ENCODE measurements at places on chromosomes 7 and 10.
A peak's percentile ranks its signal among the peaks of the same experiment; 100 is the strongest.

DNA sequence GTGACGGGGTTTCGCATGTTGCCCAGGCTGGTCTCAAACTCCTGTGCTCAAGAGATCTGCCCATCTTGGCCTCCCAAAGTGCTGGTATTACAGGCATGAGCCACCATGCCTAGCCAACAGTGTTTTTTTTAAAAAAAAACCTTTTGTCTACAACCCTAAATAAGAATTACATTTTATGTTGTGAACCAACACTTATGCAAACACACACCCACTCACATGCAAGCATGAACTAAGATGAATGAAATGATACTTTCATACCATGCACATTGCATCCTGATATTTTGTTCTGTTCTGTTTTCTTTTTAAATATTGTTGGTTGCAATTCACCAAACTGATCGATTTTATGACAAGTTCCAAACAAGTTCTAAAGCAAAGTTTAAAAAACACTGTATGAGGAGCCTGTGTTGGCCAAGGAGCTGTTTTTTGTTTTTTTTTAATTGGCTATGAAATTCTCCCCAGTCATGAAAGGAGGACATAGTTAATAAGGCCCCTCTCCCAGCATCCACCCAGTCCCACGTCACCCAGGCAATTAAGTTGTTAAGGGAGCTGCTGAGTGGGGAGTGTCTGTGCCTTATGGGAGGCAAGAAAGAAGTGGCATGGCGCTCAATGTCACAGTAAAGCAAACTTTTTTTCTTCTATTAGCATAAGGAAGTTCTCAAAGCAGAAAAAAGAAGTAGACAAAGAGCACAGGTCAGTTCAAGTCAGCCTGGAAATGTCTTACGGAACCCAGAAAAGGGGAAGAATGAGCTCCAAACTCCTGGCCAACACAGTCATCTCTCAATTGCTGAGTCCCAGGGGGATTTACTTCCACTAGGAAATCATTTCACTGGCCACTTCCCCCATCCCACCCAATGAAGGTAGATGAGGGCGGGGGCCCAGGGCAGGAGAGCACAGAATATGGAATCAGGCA lies 50.1 kb downstream of the NOD1 start:
- peaks cover 13% of the 10 kb centered on the region for H3K36me3 ChIP-seq
- no peaks in the 10 kb centered on the region for H3K27me3 ChIP-seq
- H3K27ac ChIP-seq, result no peak overlapping the region
- no peak overlapping the region for H3K4me3 ChIP-seq

DNA sequence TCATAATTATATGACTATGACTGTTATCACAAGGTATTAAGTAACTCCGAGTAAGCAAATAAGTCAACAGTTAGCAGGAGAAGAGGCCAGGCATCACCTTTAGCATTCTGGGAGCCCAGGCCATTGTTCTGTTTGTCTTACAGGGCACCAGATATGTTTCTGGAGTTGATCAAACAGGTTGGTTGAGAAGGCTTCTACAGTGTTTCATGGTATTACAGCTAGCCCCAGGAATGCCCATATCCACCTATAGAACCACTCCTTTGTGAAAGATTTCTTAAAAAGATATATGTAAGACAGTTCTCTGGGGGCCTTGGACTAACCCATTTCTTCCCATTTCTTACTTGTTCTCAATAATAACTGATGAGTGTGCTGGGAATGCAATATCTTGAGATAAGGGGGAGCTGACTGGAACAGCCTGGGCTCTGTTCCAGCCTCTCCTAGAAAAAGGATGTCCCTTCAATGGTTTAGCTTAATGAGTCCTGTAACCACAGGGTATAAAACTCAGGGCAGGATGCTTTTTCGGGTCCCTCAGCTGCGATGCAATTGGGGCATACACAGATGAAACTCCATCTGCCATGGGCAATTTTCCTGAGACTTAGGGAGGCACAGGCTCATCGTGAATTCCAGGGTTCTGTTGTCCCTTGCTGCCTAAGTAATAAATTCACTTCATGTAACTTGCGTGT lies 286.4 kb downstream of the BAMBI start:
- H3K27me3 ChIP-seq, result no peaks in the 10 kb centered on the region
- no peaks in the 10 kb centered on the region for H3K4me1 ChIP-seq
- H3K36me3 ChIP-seq, result no peaks in the 10 kb centered on the region
- H3K27ac ChIP-seq, result no peak overlapping the region

GRCh38 chr10:20970044-20970443 lies 72.9 kb upstream of the NEBL start:
- DNase-seq, result no peak
- H3K27ac ChIP-seq, result no peak overlapping the region
- no peaks in the 10 kb centered on the region for H3K27me3 ChIP-seq
- no peaks in the 10 kb centered on the region for H3K4me1 ChIP-seq
- H3K36me3 ChIP-seq, result no peaks in the 10 kb centered on the region

GRCh38 chr7:6530626-6531491 lies 20.4 kb downstream of the GRID2IP start:
- H3K4me1 ChIP-seq, result peaks cover 13% of the 10 kb centered on the region
- peak overlapping the region; percentile 76 for H3K4me3 ChIP-seq
- H3K36me3 ChIP-seq, result no peaks in the 10 kb centered on the region
- H3K27ac ChIP-seq, result peak overlapping the region; percentile 31
- peaks cover 81% of the 10 kb centered on the region for H3K27me3 ChIP-seq

- H3K27ac ChIP-seq, result no peak overlapping the region
- no peaks in the 10 kb centered on the region for H3K36me3 ChIP-seq
- peaks cover 3% of the 10 kb centered on the region for H3K4me1 ChIP-seq
- no peaks in the 10 kb centered on the region for H3K27me3 ChIP-seq
- no peak for DNase-seq
Measured at GRCh38 chr7:133845005-133845404, 282.1 kb upstream of the LRGUK start.

- DNase-seq, result no peak
- no peaks in the 10 kb centered on the region for H3K27me3 ChIP-seq
- no peaks in the 10 kb centered on the region for H3K4me1 ChIP-seq
- no peak overlapping the region for H3K4me3 ChIP-seq
- no peaks in the 10 kb centered on the region for H3K36me3 ChIP-seq
Measured at GRCh38 chr10:96450529-96451207, 63.1 kb downstream of the TLL2 start.

- DNase-seq, result no peak
- H3K4me3 ChIP-seq, result peak within 1 kb of the TSS; percentile 38
- peak within 1 kb of the TSS; percentile 95 for H3K27ac ChIP-seq
- no peaks in the 10 kb centered on the region for H3K36me3 ChIP-seq
- H3K27me3 ChIP-seq, result peaks cover 6% of the 10 kb centered on the region
Measured at GRCh38 chr7:151439855-151440798, at the start of gene CRYGN. CRYGN (minus strand) TSS chr7:151440141; CDS start chr7:151439917, 224 bp downstream.

DNA sequence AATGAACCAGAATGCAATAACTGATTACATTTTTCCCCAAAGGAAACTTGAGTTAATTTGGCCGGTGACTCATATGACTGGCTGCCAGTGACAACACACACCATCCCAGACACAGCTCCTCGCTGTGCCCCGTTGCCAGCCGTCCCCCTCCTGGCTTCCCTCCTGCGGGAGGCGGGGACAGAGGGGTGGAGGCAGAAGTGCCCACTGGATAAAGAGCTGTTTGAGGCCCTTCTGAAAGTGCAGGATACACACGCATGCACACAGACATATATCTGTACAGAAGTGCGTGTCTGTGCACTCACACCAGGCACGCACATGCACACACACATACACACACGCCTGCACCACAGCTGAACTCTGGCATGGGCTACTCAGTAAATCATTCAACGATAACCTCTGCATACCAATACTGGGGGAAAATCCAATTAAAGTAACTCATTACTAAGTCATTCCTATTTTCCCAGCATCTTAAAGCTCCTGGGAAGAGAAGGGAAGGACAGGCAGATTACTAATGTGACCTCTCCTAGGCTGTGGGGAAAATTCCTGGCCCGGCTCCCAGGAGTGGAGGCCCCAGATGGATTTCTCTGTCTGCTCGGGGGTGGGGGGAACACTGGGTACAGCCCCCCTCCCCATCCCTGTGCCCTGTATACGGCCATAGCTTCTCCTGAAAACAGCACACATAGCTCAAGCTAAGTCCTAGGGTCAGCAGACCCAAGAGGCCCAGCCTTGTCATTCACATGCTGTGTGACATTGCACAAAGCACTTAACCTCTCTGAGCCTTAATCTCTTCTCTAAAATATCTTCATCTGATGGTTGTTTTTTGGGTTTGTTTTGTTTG lies 52.3 kb upstream of the MYL10 start:
- DNase-seq, result no peak
- H3K27ac ChIP-seq, result no peak overlapping the region
- H3K27me3 ChIP-seq, result no peaks in the 10 kb centered on the region
- no peak overlapping the region for H3K4me3 ChIP-seq

DNA sequence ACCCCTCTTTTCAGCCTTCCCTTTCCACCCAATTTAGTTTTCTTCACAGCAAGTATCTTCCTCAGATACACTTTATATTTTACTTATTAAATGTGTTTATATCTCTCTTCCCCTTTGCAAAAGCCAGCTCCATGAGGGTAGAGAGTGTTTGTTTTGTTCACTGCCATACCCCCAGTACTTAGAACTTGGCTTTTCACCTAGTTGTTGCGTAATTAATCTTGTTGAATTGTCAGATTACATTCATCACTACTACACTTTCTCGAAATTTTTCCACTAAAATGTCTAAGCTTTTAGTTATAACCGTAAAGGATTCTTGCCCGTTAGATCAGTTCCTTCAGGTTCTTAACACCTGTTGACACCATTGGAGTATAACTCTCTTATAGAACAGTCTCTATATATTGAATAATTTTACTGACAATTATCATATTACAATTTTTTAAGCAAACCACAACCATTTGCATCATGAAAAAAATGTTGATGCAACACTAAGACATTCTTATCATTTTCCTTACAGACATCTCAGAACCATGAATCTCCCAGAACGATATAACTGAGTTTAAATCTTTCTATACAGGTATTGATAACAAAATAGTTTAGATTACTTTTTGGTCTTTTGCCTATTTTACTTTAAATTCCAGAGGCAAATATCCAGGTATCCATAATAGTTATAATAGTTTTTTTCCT lies 29.9 kb downstream of the VWDE start:
- no peak overlapping the region for H3K4me3 ChIP-seq
- no peak for DNase-seq
- no peaks in the 10 kb centered on the region for H3K36me3 ChIP-seq
- no peaks in the 10 kb centered on the region for H3K4me1 ChIP-seq

- no peaks in the 10 kb centered on the region for H3K4me1 ChIP-seq
- no peak for DNase-seq
- H3K27ac ChIP-seq, result no peak overlapping the region
- no peak overlapping the region for H3K4me3 ChIP-seq
Measured at GRCh38 chr10:123721441-123722049, 55.4 kb downstream of the GPR26 start.

GRCh38 chr7:101913851-101914250 lies 96.4 kb downstream of the CUX1 start:
- H3K4me1 ChIP-seq, result peaks cover 34% of the 10 kb centered on the region
- DNase-seq, result no peak
- peaks cover 45% of the 10 kb centered on the region for H3K36me3 ChIP-seq
- H3K27ac ChIP-seq, result no peak overlapping the region

DNA sequence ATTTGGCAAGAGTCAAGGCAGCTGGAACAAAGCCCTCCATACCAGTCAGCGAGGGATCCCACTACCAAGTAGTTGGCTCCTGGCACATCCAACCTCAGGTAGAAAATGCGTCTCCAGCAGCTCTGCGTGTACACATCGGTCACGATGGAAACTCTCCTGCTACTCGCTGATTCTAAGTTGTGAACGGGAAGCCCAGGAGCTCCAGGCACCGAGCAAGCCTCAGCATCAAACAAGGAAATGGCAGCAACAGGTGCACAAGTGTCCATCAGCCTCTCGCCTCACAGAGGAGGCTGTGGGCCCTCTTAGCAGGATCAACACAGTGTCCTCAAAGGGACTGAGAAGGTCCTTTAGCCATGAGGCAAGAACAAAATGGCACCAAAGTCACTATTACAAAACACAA lies 127.0 kb downstream of the TCERG1L start:
- H3K27me3 ChIP-seq, result no peaks in the 10 kb centered on the region
- no peaks in the 10 kb centered on the region for H3K36me3 ChIP-seq
- no peak for DNase-seq
- no peak overlapping the region for H3K27ac ChIP-seq
- no peaks in the 10 kb centered on the region for H3K4me1 ChIP-seq

- H3K27me3 ChIP-seq, result no peaks in the 10 kb centered on the region
- H3K4me3 ChIP-seq, result no peak overlapping the region
- H3K27ac ChIP-seq, result no peak overlapping the region
- no peak for DNase-seq
Measured at GRCh38 chr7:30476459-30477145, 2.0 kb downstream of the NOD1 start.

DNA sequence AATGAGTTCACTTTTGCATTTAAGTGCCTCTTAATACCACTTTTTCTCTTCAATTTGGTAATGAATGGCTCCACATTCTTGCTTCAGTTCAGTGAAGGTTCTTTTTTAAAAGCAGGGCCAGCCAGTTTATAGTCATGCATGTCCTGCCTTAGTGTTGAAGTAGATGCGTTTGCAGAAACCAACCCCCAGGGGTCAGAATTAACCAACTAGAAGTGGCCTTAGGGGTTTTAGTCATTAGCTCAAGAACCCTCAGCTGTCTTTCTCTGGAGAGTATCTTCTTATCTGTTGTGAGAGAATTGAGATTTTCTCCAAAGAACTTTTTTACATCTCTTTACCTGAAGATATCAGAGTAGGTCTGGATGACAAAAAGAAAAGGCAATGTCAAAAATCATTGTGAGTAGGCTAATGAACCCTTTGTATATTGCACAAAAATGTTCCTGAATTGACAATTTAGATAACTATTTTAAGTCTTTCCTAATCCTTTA lies 82.2 kb downstream of the PIK3CG start:
- H3K27me3 ChIP-seq, result no peaks in the 10 kb centered on the region
- H3K4me3 ChIP-seq, result no peak overlapping the region
- H3K27ac ChIP-seq, result no peak overlapping the region
- no peaks in the 10 kb centered on the region for H3K4me1 ChIP-seq

- H3K4me1 ChIP-seq, result no peaks in the 10 kb centered on the region
- H3K27me3 ChIP-seq, result no peaks in the 10 kb centered on the region
- no peak overlapping the region for H3K4me3 ChIP-seq
- H3K36me3 ChIP-seq, result no peaks in the 10 kb centered on the region
- H3K27ac ChIP-seq, result no peak overlapping the region
Measured at GRCh38 chr7:85074016-85074415, 112.8 kb downstream of the SEMA3D start.

GRCh38 chr10:74754381-74754821 lies 72.0 kb upstream of the KAT6B start:
- no peaks in the 10 kb centered on the region for H3K36me3 ChIP-seq
- H3K27me3 ChIP-seq, result no peaks in the 10 kb centered on the region
- no peak for DNase-seq

DNA sequence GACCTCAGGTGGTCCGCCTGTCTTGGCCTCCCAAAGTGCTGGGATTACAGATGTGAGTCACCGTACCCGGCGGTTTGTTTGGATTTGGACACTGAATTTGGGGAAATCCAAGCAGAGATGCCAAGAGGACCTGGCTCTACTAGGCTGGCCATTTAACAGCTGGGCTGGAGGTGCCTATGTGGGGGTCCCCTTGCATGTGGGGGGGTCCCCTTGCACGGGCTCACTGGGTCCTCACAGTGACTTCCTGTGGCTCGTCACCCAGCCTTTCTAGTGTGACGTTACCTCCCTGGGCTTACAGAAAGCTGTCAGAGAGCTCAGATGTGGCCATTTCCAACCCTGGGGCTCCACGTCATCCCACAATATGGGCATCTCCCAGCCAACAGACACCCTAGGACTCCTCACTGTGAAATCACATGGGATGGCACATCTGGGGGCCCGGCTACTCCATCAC lies 49.3 kb upstream of the GNA12 start:
- H3K27me3 ChIP-seq, result no peaks in the 10 kb centered on the region
- H3K36me3 ChIP-seq, result no peaks in the 10 kb centered on the region
- H3K4me3 ChIP-seq, result no peak overlapping the region
- no peak for DNase-seq
- peaks cover 12% of the 10 kb centered on the region for H3K4me1 ChIP-seq
